ENCODE measurements at places on chromosomes 7 and 10.

DNA sequence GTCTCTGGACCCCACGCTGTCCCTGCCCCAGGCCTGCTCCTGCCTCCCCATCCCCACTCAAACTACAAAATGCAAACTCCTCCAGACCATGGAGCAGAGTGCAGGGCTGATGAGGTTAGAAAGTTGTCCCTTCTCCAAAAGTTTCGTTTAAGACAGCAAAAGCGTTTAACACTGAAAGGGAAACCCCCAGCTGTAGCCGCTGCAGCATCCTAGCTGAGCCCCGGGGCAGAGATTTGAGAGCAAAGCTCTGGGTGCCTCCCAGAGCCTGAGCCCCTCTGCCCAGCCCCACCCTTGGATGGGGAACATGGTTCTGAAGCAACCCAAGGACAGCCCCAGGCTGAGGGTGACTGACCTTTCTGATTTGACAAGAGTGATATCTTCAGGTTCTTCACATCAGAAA lies 52.8 kb upstream of the ENO4 start:
- no peak overlapping the region for H3K27ac ChIP-seq
- H3K27me3 ChIP-seq = peaks cover 2% of the 10 kb centered on the region
- no peak overlapping the region for H3K4me3 ChIP-seq
- no peaks in the 10 kb centered on the region for H3K36me3 ChIP-seq
- DNase-seq = no peak

DNA sequence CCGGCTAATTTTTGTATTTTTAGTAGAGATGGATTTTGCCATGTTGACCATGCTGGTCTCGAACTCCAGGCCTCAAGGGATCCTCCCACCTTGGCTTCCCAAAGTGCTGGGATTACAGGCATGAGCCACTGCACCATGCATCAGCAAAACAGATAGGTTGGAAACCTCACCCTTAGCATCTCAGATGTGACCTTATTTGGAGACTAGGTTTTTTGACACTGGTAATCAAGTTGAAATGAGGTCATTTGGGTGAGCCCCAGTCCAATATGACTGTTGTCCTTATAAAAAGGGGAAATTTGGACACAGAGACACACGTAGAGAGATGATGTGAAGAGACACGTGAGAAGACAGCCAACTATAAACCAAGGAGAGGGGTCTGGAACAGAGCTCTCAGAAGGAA lies 42.5 kb upstream of the TPST1 start:
- H3K4me1 ChIP-seq = no peaks in the 10 kb centered on the region
- no peak overlapping the region for H3K4me3 ChIP-seq
- H3K27me3 ChIP-seq = no peaks in the 10 kb centered on the region
- H3K36me3 ChIP-seq = peaks cover 21% of the 10 kb centered on the region

- no peak overlapping the region for H3K27ac ChIP-seq
- H3K4me1 ChIP-seq = no peaks in the 10 kb centered on the region
- no peaks in the 10 kb centered on the region for H3K27me3 ChIP-seq
- H3K4me3 ChIP-seq = no peak overlapping the region
Measured at GRCh38 chr7:15279640-15280039, 282.2 kb downstream of the AGMO start.

DNA sequence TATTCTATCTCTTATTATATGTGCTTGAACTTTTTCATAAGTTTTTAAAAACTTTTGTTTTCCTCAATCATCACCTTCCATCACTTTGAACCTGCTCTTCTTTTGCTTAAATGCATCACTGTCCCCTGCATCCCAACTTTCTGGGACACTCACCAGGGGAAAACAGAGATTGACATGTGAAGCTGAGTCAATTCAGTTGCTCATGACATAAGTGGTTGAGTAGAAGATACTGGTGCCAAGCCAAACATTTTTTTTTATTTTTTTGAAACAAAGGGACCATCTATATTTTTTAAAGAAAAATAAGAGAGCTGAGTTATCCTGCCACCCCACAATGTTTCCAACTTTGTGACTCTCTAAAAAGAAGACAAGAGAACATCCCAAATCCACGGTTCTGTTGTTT lies 61.8 kb upstream of the AHR start:
- no peak overlapping the region for H3K4me3 ChIP-seq
- peaks cover 3% of the 10 kb centered on the region for H3K27me3 ChIP-seq
- no peak overlapping the region for H3K27ac ChIP-seq

DNA sequence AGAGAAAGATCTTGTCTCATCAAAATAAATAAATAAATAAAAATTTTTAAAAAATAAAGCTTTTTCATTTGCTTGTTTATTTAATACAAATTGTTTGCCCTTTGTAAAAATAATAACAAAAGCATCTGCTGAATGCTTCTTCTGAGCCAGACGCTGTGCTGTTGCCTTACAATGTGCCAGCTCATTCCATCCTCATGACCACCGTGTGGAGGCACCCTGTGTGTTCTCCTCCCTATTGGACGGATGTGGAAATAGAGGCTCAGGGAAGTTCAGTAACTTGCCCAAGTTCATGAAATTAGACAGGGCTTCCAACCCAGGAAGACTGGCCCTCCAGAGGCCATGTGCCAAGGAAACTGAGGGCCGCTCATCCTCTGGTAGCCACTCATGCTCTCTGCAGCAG lies 120.6 kb downstream of the SH3PXD2A start:
- no peak for DNase-seq
- H3K27ac ChIP-seq = no peak overlapping the region
- H3K4me3 ChIP-seq = no peak overlapping the region
- no peaks in the 10 kb centered on the region for H3K36me3 ChIP-seq
- no peaks in the 10 kb centered on the region for H3K27me3 ChIP-seq

GRCh38 chr10:49243610-49244283 lies 55.2 kb upstream of the C10orf71 start:
- no peaks in the 10 kb centered on the region for H3K36me3 ChIP-seq
- no peak overlapping the region for H3K4me3 ChIP-seq
- H3K27me3 ChIP-seq = peaks cover 36% of the 10 kb centered on the region
- H3K27ac ChIP-seq = no peak overlapping the region
- H3K4me1 ChIP-seq = no peaks in the 10 kb centered on the region
- no peak for DNase-seq

All from activated T-helper 2 cell treated with anti-CD3 and anti-CD28 coated beads, Interferon-gamma antibody, Interleukin-2, Interleukin-4, amounts not matched to agents 10 μg/mL and 5 μg/mL and 100 μg/mL, durations not matched to agents 14 hours and 24 hours and 36 hours (primary cell).